ENCODE measurements at places on chromosomes 7 and 10. TPM values are rescaled to one million over a fixed set of nuclear protein-coding genes. Genes with fewer than 3 reads are reported as not detected.

EPHA1 gene
- polyA plus RNA-seq, result 0.12 TPM

PNLIP gene
- polyA plus RNA-seq, result 0.39 TPM

MMD2 gene
- polyA plus RNA-seq, result not detected

SOSTDC1 gene
- not detected for polyA plus RNA-seq

DNAJC1 gene
- 18.3 TPM for polyA plus RNA-seq

LIPJ gene
- polyA plus RNA-seq, result 0.04 TPM

YAE1 gene
- polyA plus RNA-seq, result 15.3 TPM

SPAM1 gene
- not detected for polyA plus RNA-seq

VPS50 gene
- polyA plus RNA-seq, result 8.0 TPM

TYW1 gene
- polyA plus RNA-seq, result 20.1 TPM

MARVELD1 gene
- 2.9 TPM for polyA plus RNA-seq

NODAL gene
- 0.08 TPM for polyA plus RNA-seq

USP6NL gene
- 1.8 TPM for polyA plus RNA-seq

CPED1 gene
- polyA plus RNA-seq, result 4.9 TPM

IFRD1 gene
- polyA plus RNA-seq, result 34.7 TPM

AKR1C2 gene
- polyA plus RNA-seq, result 2,054 TPM

DLD gene
- polyA plus RNA-seq, result 136 TPM

PNLIPRP3 gene
- not detected for polyA plus RNA-seq

NRG3 gene
- not detected for polyA plus RNA-seq

All from psoas muscle (tissue), 8 donors.